ENCODE measurements at places on chromosomes 3 and 15.

GRCh38 chr15:49927189-49927861 is 191.7 kb downstream of the ATP8B4 start:
- peak; percentile 72 for DNase-seq

DNA sequence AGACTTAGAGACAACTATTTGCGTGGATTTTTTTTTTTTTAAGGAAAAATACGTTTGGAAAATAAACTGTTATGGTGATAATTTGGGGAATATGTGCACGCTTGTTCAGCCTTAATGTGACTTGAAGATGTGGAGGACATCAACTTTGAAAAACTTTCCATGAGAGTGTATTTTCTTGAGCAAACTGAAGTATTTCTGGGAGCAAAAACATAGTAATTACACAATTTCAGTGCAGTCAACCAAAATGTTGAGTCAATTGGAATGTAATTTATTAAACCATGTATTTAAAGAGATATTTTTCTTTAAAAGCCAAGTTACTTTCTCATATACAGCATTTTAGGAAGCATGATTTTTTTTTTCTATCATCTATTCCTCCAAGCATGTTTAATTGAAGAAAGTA is 80.3 kb upstream of the FLNB start:
- DNase-seq: peak; percentile 45

- peak; percentile 91 for DNase-seq
Observed at GRCh38 chr15:75171408-75171807, 30.3 kb upstream of the C15orf39 start.

DNA sequence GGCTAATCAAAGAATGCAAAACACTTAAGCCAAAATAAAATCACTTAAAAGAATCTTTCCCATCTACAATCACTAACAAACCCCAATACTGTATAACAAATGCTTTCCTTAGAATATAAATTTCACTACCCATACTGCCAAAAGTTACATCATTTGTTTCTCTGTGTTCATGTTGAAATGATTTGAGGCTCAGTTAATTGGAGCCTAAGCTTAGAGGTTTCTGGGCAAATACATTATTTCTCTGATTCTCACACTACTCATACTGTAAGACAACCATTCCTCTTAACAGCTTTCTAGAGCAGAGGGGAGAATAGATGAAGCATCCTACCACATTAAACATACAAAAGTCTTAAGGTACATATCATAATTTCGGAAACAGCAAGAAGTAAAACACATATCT is 2.1 kb downstream of the RIOX2 start:
- peak; percentile 18 for DNase-seq

- DNase-seq: peak; percentile 51
Observed at GRCh38 chr15:65824031-65824743, 32.1 kb upstream of the DENND4A start.
